ENCODE measurements at places on chromosomes 4 and X.
A peak's percentile ranks its signal among the peaks of the same experiment; 100 is the strongest.

DNA sequence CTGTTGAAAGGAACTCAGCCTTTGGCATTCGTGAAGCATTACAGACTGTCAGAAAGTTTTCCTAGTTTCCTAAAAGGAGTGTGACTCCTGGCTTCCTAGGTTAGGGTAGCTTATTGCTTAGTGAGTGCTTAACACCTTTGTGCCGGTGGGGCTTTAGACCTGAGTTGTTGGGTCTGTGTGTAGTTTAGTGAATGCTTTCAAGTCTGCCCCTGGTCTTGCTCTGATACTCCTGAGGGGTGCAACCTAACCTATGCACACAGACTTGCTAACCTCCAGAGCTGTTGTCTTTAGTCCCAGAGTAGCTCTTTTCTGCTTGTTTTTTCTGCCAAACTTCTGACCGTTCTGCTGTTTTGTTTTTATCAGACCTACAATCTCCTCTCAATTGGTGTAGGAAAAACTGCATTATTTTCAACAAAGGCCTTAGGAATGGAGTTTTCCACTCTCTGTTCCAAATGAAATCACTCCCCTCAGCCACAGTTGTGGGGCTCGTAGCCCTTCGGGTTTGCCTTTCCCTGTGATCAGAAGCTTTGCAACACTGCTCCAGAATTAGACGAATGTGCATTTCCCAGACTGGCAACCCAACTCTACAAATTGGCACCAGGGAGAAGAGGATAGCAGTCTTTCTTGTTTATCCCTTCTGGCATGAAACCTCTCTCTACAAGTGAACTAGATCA, 1399.1 kb upstream of the PCDH7 start:
- no peak for DNase-seq

DNA sequence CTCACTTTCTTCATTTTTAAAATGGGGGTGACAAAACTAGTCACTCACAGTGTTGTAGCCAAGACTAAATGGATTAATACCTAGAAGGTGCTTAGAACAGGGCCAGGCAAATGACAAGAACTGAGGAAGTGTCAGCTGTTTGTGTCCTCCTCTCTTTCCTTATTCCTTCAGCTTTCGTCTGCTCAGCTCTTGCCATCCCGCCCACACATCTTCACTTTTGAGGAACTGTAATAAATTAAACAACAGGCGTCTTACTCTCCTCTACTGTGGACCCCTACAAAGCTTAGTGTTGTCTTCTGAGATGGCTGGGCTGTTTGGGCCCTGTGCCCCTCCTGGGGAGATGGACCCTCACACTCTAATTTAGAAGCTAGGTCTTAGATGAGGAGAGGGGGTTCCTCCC, 2.7 kb downstream of the HPSE start:
- DNase-seq = no peak

DNA sequence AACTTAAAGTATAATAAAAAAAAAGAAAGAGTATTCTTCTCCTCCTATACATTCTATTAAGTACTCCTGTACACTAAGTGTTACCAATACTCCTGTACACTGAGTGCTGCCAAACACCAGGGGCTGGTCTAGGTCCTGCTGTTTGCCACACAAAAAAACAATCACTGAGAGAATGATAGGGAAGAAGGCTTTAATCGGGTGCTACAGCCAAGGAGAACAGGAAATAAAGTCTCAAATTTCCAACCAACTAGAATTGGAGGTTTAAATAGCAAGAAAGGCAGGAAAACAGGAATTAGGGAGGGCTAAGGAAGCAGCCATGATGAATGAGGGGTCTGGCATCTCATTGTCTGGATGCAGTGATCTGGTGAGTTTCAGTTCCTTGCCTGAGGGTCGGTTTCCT, 239.8 kb downstream of the ZNF674 start:
- DNase-seq = no peak

DNA sequence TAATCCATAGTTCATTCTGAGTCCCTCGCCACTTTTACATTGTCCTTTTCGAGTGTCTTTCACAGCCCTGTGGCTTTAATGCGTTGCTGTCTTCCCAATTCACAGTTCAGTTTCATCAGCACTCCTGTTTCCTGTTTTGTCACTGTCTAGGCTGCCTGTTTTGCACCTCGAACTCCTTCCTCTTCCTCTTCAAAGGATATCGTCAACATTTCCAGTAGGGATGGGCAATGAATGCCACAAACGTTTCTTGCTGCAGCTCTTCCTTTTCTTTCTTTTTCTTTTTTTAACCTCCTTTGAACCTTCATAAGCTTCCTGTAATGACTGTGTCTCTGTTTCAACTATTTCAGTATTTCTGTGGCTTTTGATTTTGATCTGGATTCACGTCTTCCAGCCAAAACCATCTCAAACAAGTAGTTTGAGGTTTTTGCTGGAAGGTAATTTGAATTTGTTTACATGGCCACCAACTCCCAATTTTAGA, 105.4 kb downstream of the ANXA3 start:
- DNase-seq = no peak

- DNase-seq = no peak
Observed at GRCh38 chrX:63855896-63856295, 70.9 kb upstream of the ARHGEF9 start.

GRCh38 chr4:120155287-120155686, 88.6 kb upstream of the MAD2L1 start:
- no peak for DNase-seq

DNA sequence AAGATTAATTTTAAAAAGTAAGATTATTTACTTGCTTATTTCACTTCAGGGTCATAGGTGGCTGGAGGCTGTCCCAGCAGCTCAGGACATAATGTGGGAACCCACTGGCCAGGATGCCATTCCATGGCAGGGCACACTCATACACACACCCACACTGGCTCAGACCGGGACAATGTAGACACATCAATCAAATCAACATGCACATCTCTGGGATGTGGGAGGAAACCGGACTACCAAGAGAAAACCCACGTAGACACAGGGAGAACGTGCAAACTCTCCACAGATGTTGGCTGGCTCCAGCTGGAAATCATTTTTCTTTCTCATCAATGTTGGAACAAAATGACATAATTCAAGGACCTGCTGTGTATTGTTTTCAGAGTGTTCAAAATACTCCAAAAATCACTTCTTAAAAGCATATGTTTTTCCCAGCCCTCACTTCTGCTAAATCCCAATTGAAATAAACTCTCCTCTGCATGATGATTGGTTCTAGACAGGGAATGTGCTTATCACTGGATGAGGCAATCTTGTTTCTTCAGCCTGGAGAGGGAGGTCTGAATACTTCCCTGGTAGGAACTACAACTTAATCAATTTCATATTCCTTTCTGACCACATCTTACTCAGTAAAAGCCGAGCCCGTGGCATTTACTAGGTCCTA, 18.6 kb upstream of the CPE start:
- no peak for DNase-seq

DNA sequence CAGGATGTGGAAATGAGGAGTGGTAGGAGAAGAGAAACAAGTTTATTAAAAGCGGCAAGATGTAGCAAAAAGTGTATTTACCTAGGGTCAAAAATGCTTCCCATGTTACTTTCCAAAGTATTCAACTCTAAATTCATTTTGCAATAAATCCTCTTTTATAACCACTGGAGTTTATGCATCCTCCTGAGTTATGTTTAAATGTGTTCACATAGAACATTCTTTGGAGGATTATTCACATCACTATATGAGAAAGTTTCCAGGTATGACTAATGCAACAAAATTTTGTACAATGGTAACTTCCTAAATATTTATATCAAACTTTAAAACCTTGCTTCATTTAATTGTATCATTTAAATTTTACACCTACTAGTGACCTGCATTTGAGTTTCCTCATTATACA, 870.6 kb upstream of the SLIT2 start:
- DNase-seq = no peak

DNA sequence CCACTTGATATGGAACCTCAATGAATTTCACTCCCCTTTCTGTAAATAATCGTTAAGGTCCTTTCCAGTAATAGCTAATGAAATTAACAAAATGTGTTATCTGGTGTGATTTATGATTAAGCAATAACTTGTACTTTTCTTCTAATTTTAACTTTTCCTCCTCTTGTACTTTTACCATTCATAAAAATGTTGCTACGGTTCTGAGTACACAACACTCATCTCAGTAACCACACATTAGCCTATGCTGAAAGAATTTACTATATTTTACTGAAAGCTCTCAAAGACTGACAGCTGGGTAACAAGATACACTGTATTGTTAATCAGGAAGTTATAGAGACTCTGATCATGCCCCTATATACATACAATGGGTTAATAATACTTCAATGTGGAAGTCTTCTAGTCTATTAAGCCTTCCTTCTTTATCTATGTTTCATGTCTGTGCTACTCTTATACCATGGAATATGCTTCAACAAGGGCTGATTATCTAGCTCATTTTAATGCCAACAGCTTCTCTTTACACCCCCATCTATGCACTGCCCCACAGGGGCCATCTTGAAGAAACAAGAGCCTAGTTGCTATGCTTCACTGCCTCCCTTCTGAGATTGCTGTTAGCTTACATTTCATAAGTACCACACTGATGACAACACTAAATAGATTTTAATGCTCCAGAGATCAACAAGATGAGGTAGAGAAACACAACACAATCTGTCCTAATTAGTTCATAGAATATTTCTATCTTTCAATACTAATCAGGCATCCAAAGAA, 39.1 kb downstream of the LAMP2 start:
- no peak for DNase-seq

- peak; percentile 45 for DNase-seq
Observed at GRCh38 chrX:119118780-119119395, 8.7 kb downstream of the KIAA1210 start.

DNA sequence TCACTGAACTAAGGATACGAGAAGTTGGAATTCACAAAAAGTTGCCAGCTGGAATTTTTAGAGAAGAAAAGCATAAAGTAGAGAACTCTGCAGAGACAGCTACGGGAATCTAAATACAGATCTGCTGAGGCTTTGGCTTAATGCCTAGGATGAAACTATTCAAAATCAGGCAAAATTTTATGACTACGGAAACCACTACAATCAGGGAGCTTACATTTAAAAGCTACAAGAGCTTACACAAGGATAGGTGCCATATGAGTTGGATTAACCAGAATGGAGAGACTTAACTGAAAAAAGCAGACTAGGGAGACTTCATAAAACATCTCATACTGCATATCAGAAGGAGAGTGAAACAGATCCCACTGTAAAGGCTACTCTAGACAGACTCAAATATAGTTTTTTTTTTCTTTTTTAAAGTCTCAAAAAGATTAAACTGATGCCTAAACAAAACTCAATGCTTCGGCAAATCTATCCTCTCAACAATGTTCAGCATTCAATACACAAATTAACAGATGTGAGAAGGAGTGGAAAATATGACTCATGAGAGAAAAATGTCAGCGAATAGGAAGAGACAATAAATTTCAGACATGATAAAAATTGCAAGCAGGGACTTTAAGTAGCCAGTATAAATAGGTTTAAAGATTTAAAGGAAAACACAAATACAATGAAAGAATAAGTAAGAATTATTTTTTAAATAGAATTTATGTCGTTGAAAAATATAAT, 586.1 kb downstream of the FSTL5 start:
- DNase-seq = no peak

GRCh38 chrX:147838465-147839131, 73.1 kb upstream of the FMR1 start:
- no peak for DNase-seq

- no peak for DNase-seq
Observed at GRCh38 chr4:186757696-186758355, 34.2 kb upstream of the FAT1 start.

- no peak for DNase-seq
Observed at GRCh38 chrX:3462166-3462508, 115.7 kb upstream of the MXRA5 start.

GRCh38 chr4:14967982-14968381, 34.3 kb upstream of the CPEB2 start:
- no peak for DNase-seq

DNA sequence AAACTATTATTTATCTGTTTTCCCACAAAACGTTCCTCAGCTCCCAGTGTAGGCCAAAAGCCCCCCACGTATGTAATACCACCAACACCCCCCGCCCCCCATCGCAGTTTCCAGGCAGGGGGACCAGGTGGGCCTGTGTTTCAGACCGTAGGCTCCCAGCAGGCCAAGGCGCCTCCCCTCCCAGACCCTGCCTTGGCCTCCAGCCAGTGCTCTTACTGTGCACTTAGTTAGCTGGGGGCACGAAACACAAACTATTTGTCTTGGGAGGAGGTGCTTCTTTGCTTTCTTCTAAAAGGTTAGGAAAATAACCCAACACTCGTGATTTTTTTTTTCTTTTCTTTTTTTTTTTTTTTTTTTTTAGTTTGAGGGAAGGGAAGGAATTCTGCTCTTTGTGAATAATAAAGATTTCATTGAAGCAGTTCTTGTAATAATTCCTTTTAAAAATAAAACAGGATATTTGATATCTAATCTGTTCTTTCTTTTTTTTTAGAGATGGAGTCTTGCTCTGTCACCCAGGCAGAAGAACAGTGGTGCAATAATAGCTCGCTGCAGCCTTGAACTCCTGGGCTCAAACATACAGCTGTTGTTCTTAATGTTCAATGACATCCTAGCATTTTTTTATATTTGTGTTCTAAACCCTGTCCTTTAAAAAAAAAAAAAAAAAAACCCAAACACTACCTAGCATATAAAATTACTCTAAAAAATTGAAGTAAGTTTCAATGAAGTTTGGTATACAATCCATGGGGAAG, 83.0 kb upstream of the CLDN34 start:
- DNase-seq = no peak

DNA sequence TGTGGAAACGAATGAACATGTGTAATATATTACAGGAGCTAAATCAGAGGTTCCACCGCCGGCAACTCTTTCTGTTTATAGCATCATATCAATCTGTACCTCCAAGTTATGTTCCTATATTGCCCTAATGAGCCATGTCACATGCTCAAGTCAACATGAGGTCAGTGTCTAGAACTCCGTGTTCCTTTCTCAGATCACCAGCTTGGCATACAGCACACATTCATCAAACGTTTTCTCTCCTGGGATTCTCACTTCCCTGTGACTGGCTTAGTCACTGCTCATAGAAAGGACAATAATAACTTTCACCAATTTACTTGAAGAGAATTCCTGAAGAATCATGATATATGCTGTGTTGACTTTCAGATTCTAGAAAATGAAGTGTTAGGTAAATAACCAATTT, 532.0 kb upstream of the SPANXN1 start:
- DNase-seq = no peak

DNA sequence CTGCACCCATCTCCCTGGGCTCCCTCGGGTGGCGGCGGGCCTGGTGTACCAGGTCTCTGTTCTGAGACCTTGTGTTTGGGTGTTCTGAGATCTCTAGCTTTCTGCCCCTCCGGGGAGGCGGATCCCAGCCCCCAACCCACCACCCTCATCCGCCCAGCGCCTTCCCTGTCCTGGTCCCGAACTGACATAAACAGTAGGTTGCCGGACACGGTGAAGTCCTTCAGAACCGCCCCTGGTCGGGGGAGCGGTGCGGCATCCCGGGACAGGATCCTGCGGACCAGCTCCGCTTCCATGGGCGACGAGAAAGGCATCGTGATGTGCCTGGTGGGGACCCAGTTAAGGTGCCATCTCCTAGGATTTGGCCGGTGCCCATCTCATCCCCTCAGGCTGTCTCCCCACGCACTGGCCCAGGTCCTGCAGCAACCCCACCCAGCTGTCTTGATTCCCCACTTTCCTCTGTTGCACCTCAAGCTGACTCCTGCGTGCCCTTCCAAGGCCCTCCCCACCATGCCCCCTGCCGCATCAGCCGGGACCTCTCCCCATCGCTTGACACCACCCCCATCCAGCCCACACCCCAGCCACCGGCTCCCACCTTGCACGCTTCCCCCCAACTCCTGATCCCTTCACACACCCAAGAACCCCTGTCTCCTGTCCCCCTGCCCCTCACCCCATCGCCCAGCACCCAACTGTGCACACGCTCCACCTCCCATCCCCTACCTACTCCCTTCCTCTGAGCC, 900 bp downstream of the CTAG2 start:
- DNase-seq = no peak
